ENCODE measurements at places on chromosomes 5 and 9. TPM values are rescaled to one million over a fixed set of nuclear protein-coding genes. Genes with fewer than 3 reads are reported as not detected.

DNA sequence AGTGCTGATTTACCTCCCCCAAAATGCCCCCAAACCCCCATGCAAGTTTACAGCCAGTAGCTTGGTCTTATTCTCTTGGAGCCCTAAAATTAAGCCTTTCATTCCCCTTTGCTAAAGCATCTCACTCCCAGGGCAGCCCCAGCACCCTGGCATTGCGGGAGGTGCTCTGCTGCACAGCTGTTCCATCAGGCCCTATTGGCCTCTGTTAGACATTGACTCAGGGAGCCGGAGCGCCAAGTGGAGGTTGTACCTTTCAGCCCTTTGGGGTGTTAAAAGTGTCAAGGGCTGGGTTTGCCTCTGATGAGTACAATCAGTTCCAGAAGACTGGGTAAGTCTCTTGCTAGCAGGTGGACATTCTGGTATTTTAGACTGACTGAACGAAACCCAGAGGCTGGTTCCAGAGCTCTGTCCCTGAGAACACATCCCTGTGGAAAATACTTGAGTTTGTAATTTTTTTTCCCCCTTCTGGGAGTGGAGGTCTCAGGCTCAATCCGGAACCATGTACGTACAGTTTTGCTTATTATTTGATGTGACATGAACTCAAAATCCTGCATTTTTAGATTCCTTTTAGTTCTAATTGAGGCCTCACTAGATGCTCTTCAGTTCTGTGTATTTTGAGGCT, 102.4 kb downstream of the UBE2R2 start:
- DNase-seq: no peak

DNA sequence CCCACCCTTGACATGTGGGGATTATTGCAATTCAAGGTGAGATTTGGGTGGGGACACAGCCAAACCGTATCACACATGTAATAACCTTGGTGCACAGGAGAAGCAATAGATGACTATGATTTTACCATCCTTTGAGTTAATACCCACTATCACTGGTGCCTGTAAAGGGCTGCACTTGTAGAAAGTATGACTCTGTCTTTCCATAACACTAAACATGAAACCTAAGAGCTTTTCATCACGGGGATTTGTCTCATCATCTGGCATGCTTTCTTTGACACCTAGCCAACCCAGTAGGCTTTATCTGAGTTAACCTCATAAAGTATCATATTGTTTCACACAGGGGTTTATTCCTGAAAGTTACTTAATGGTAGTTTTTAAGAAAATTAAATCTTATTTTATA, 188.9 kb upstream of the TNC start:
- no peak for DNase-seq

GRCh38 chr9:135087899-135088347, 455 bp downstream of the OLFM1 start:
- no peak for DNase-seq

- DNase-seq: no peak
These were observed 343.3 kb upstream of the TNC start for GRCh38 chr9:115461280-115461679.

GRCh38 chr9:37997636-37998374, 71.2 kb downstream of the SHB start:
- DNase-seq: peak; percentile 64

- DNase-seq: no peak
These were observed 458.7 kb downstream of the CDH9 start for GRCh38 chr5:26579712-26580111.

DNA sequence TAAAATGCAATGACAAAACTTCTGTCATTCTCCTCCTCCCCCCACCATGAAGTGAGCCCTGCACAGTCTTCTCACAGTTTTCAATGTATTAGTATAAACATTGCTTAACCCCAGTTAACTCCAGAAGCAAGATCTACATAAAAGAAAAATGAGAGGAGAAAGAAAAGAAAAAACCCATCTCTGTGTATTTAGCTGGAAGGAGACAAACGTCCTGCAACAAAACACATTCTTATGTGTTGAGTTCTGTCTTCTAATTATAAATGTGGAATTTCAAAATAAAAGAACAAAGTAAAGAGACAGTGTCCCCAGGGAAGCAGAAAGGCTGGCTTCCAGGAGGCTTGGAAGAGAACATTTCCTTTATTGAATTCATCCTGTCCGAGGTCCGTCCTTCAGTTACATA, 491.9 kb upstream of the TUSC1 start:
- DNase-seq: no peak

GRCh38 chr9:78014776-78015175, 16.8 kb downstream of the GNAQ start:
- no peak for DNase-seq

DND1 gene
- total RNA-seq: 1.0 TPM

DNA sequence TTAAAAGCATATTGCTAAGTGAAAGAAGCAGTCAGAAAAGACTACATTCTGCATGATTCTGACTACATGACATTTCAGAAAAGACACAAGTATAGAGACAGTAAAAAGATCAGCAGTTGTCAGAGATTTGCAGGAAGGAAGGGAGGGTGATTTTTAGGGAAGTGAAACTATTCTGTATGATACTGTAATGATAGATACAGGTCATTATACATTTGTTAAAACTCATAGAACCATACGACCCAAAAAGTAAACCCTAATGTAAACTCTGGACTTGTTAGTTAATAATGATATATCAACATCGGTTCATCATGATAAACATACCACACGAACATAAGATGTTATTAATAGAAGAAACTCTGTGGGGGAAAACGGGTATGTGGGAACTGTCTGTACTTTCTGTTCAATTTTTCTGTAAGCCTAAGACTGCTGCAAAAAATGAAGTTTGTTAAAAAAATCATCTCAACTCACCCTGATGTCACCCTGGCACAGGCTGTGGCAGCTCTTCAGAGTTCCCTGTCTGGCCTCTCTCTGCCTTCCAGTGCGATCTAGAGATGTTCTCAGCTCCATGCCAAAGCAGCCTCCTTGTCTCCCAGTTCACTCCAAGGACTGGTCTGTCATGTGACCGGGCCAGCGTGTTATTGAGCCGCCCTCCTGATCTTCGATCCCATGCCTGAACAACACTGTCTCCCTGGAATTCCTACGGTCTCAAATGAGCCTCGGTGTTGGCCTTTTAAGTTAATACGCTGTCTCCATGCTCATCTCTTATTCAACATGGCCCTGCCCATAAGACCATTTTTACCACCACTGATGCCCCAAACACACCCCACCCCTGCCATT, 35.4 kb downstream of the PRLR start:
- no peak for DNase-seq

WDR38 gene
- 0.31 TPM for total RNA-seq

TXNDC8 gene
- not detected for total RNA-seq

GRCh38 chr9:109590966-109591365, 92.9 kb upstream of the PTPN3 start:
- no peak for DNase-seq

IL33 gene
- 22.7 TPM for total RNA-seq

GRCh38 chr5:53008751-53009150, 19.6 kb downstream of the ITGA2 start:
- DNase-seq: no peak

TEX48 gene
- not detected for total RNA-seq

- no peak for DNase-seq
These were observed 129.0 kb downstream of the TAF11L14 start for GRCh38 chr5:17763301-17763700.

- no peak for DNase-seq
These were observed 199.1 kb downstream of the NNT start for GRCh38 chr5:43802119-43802518.

GRCh38 chr9:107251756-107252322, 31.2 kb upstream of the RAD23B start:
- no peak for DNase-seq

GRCh38 chr9:137023157-137023556, 4.9 kb downstream of the ABCA2 start:
- no peak for DNase-seq

GRCh38 chr9:136599074-136599531, 53.3 kb upstream of the NOTCH1 start:
- no peak for DNase-seq

DNA sequence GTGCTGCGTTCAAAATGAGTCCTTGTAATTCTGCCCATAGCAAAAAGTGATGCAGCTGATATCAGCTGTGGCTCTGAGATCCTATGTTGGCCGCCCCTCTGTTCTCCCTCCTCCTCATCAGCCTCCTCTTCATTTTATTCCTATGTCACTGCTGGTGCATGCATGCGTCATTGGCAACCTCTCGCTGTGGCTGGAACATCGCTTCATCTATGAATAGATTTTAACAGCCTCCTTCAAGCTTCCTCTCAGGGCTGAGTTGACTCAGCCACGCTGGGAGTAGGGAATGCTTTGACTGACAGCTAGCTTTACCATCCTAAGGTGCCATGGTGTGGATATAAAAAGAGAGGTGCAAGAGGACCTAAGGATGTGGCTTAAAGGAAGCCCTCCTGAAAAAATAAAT, 303.5 kb downstream of the PLK2 start:
- DNase-seq: no peak

COL23A1 gene
- 8.7 TPM for total RNA-seq

- DNase-seq: no peak
These were observed 368.4 kb upstream of the ITGA1 start for GRCh38 chr5:52419357-52419756.

DNA sequence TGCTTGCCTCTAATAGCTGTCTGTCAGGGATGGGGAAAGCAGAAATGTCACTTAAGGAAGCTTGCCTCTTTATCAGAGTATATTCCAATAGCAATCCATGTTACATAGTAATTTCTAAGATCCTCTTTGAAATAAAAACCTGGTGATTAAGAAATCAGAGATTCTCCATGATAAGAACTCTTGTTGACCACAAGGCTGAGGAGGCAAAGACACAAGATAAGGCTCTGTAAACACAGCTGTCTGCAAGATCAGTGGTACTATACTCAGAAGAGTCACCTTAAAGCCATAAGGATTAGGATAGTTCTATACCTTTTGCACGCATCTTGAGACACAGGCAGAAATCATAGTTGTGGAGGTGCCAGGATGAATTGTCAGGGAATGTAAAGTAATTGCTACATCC, 40.3 kb downstream of the HEXB start:
- no peak for DNase-seq

DNA sequence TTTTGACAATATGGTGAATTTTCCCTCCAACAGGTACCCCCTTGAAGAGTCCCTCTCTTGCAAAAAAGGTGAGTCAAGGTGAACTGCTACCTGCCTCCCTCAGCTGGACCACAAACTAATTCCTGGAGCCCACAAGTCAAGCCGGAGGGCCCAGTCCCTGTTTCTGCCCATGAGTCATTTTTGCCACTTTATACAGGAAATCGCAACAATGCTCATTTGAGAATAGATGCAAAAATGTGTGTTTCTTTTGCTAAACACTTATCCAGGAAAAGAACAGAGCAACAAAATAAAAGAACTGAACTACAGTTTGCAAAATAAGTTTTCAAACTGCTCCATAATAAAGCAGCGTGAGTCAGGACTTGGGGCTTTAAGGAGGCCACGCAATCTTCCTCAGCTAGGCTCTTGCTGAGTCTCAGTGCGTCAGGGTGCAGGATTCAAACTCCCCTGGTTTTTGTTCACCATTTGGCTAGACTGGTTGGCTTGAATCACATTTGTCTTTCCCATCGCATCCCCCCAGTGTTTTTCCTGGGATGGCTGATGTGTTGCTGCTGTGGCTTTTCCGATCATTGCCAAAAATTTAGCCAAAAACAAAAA, 102.7 kb downstream of the GOLPH3 start:
- DNase-seq: no peak

DNA sequence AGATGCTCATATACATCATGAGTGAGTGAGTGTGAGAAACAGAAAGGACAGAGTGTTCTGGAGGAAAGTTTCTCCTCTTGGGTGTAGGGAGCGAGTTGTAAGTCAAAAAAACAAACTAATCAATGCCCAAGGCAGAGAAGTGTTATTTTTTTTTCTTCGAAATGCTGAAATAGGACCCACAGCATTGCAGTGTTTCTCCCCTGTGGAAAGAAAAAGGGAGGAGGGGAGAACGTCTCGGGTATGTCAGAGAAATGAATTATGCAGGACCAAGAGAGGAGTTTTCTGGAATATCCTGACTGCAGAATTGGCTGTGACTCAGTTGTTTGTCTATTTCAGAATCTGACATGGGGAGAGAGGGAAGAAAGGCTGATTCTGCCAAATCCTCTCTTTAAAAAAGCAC, 337.9 kb upstream of the RFX3 start:
- DNase-seq: no peak

ACTBL2 gene
- total RNA-seq: 0.13 TPM

DNA sequence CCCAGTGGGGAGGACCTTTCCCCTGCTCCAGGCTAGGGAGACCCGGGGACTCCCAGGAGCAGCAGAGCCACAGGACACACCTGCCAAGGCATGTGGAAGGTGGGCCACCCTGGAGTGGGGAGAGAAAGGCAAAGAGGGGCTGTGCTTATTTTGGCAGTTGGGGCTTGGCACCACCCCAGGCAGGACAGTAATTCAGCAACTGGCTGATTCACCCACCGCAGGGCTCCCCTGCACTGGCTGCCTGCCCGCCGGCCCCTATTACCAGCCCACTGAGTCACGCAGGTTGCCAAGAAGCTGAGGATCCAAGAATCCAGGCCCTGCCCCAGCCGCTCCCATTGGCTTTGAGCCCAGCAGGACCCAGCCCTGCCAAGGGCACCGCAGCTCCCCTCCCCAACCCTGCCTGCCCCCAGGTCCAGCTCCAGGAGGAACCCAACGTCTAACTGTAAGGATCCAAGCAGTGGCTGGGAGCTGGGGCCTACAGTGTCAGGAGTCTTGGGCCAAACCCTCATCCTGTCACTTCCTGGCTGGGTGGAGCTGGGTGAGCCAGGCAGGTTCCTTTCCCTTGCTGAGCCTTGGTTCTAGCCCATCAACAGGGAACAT, 14.2 kb upstream of the RALGDS start:
- DNase-seq: no peak

- DNase-seq: no peak
These were observed 111.2 kb downstream of the LRRC70 start for GRCh38 chr5:62689599-62690368.

- no peak for DNase-seq
These were observed 56.9 kb downstream of the HOMER1 start for GRCh38 chr5:79456890-79457583.

JAK2 gene
- total RNA-seq: 23.3 TPM

DNA sequence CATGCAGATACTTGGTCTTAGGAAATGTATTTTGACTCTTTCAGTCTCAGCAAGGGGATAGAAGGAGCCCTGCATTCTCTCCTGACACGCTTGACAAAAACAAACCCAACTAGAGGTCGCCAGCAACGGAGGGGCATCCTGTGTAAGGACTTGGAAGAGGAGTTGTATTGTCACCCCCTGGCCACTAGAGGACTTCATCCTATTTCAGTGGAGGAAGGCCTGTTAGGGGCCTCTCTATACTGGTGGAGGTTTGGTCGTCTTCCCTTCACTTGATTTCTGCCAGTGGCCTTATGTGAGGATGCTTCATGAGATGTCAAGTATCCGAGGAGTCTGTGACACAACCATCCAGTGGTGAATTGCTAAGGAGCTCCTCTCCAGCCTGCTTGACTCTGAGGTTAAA, 122.8 kb upstream of the STC2 start:
- no peak for DNase-seq

N4BP3 gene
- total RNA-seq: 5.6 TPM

GPR150 gene
- 0.16 TPM for total RNA-seq

All from kidney (tissue), 22 donors.